ENCODE measurements at places on chromosomes 7 and 10. TPM values are rescaled to one million over a fixed set of nuclear protein-coding genes. Genes with fewer than 3 reads are reported as not detected.

DNA sequence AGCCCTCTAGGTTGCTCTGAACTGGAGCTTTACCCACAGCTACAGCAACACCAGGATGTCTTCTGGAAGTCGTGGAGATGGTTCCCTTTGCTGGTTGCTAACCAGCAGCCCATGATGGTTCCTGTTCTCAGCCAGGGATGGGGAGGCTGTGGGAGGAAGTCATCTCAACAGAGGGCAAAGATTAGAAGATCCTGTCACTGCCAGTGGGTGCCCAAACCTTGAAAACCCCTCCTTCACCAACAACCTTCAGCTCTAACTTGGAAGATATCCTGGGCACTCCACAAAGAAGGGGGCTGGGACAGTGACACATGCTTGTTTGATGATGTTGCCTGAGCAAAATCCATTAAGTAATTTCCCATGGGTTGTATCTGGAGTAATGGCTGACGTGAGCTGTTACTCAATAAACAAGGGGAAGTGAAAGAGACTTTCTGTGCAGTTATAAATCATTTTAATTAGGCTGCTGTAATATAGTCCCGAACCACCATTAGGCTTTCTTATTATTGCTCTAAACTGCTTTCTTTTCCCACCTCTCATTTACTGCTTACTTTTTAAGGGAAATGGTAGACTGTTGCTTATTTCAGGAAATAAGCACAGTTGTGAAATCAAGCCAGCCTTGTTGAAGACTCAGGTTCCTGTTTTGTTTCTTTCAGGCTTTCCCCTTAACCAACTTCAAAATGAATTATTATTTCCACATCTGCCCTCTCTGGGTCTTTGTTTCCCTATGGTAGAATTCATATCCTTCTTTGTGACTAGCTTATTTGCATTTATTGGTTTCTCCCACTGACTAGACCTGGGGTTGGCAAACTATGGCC, 124.8 kb downstream of the PPP1R17 start:
- DNase-seq: no peak

- DNase-seq: no peak
Measured at GRCh38 chr7:139366400-139366799, 6.7 kb downstream of the LUC7L2 start.

DNA sequence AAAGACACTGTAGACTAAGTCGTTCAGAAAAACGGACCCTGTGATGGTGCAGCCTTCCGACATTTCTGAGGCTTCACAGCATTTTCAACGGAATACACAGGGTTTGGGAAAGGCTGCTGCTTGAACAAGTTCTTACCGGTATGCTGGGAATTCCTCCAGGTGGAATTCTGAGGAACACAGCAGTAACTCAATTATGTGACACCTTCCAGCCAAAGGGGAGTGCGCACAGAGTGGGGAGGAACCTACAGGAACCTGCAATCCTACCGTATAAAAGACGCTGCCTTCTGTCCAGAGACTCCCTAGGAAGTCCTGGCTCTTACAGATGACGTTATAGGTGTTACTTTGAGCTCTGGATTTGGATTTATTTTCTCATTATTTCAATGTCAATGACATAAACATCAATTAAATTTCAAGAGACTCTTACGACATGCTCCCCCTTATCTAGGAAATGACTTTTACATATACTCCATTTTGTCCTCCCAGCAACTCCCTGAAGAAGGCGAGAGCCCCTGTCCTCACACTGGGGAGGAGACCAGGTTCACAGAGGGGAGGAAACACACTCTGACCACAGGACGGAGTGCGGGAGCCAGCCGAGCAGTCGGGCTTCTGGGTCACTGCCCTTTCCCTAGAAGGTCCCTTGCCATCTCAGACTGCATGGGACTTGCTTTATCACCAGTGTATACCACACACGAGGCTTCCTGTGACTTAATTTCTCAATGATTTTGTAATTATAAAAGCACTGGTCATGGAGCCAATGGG, 27.9 kb downstream of the VIPR2 start:
- no peak for DNase-seq

GRCh38 chr7:18756378-18757050, 261.0 kb downstream of the HDAC9 start:
- no peak for DNase-seq

GRCh38 chr7:24378871-24379616, 95.1 kb downstream of the NPY start:
- DNase-seq: peak; percentile 7

DNA sequence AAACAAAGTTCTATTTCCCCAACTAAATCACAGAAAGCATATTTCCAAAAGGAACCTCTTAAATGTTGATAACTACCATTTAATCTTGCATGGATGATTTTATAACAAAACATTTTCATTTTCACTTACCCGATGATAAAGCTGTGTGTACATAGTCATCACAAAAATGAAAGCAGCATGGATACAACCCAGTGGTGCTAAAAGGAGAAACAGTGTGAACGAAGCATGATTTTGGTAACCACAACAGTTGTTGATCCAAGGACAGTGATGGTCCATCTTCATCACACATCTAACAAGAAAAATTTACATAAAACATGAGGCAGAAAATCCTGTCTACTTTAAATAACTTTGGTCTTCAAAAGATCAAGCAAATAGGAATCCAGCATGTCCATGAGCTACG, 4.7 kb downstream of the ZDHHC6 start:
- no peak for DNase-seq

DNA sequence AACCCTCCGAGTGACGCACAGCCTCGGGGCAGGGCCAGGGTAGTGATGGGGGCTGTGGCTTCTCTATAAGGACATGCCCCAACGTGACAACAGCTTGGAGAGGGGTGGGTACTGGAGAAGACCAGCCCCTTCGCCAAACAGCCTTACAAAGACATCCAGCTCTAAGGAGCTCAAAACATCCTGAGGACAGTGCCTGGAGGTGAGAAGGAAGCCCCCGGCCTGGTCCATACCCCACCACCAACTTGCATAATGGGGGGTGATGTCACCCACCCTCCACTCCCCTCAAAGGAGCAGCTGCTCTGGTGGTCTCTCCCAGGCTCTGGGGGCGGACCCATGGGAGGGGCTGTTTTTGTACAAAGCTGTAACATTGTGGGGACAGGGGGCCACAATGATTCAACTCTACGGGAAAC, 15.1 kb downstream of the PRSS2 start:
- no peak for DNase-seq

Gene HOXA9
- polyA plus RNA-seq: 0.78 TPM

DNA sequence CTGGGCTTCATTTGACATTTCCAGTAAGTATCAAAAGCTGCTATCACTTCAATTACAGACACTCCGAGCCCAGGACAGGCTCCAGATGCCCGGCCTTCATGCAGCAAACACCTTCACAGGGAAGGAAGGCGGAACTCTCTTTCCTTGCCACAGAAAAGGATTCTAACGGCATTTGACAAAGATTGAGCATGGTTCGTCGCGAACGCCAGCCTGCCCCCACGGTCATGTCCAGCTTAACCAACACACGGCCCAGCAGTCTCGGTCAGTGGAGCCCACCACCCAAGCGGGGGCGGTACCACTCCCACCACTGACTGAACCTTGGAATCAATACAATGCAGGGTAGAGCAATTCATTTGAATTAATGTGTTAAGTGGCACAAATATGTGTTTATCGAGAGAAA, 607.2 kb downstream of the DNAJB6 start:
- DNase-seq: no peak

GRCh38 chr7:63070696-63071095, 928.0 kb upstream of the ZNF722 start:
- DNase-seq: no peak

Gene FAM237B
- polyA plus RNA-seq: not detected

- no peak for DNase-seq
Measured at GRCh38 chr10:86046845-86047460, 319.6 kb downstream of the GRID1 start.

DNA sequence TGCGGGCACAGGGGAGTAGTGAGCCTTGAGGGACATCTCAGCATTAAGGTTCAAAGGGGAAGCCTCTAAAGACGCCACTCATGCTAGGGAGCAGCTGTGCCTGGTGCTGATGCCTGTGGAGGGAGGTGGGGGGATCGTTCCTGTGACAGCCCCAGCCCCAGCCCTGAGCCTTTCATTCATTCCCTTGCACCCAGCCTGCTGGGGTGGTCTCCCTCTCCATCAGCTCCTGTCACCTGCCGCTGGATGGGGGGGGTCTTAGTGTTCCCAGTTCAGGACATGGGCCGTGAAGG, 11.6 kb downstream of the ZNF316 start:
- no peak for DNase-seq

Gene MRPS16
- 67.7 TPM for polyA plus RNA-seq

Gene GRID2IP
- polyA plus RNA-seq: 0.02 TPM

Gene SPDYE9
- polyA plus RNA-seq: 0.06 TPM

- DNase-seq: no peak
Measured at GRCh38 chr10:104209575-104210198, 22.5 kb downstream of the CFAP43 start.

DNA sequence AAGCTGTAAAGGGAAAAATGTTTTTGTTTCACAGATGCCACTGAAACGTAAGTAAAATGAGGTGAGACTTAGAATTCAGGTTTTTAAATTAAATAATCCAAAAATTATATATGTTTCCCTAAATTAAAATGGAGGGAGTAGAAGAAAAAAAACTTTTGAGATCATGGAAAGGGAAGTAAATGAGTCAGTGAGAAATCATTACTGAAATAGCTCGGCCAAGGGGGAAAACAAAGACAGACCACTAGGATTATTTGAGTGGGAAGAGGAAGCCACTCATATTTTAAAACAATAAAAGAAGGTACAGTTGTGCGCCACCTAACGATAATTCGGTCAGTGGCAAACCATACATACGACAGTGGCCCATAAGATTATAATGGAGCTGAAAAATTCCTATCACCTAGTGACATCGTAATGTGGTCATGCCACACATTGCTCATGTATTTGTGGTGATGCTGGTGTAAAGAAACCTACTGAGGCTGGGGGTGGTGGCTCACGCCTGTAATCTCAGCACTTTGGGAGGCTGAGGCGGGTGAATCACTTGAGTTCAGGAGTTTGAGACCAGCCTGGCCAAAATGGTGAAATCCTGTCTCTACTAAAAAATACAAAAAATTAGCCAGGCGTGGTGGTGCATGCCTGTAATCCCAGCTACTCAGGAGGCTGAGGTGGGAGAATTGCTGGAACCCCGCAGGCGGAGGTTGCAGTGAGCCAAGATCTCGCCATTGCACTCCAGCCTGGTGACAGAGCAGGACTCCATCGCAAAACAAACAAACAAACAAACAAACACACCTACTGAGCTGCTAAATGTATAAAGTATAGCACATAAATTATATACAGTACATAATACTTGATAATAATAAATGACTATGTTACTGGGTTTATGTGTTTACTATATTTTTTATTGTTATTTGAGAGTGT, 64.7 kb downstream of the MKX start:
- DNase-seq: no peak

Gene AGMO
- 0.10 TPM for polyA plus RNA-seq

DNA sequence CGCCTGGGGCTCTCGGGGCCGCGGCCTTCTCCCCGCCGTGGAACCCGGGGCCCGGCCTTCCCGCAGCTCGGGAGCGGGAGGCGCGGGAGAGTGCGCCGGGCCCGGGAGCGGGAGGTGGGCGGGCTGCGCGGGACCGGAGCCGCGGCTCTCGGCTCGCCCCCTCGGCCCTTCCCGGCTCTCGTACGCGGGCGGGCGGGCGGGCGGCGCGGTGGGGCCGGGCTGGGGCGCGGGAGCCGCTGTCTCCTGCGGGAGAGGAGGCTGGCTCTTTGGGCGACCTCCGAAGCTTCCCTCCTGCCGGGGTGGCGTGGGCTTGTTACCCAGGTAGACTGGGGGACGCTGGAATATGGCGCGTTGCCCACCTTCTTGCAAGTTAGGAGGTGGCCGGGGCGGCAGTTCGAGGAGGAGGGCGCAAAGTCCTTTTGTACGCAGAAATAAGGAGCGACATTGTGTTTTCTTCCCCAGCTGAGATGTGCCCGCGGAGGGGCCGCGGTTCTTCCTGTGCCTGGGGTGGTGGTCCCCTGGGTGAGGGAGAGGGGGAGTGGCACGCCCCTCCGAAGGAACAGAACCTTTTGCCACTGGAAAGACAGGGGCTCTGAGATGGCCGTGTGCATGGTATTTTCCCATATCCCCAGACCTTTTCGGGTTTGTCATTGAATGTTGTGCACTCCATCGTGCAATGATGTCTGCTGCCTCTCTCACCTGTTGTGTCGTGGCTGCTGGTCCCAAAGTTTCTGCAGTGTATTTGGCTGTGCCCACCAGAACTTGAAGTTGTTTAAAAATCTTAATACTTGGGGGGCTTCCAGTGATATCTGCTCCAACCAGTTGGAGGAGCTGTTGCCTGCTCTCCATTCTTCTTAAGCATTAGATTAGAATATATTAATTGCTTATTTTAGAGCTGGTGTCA, 844 bp downstream of the NRF1 start:
- DNase-seq: no peak

DNA sequence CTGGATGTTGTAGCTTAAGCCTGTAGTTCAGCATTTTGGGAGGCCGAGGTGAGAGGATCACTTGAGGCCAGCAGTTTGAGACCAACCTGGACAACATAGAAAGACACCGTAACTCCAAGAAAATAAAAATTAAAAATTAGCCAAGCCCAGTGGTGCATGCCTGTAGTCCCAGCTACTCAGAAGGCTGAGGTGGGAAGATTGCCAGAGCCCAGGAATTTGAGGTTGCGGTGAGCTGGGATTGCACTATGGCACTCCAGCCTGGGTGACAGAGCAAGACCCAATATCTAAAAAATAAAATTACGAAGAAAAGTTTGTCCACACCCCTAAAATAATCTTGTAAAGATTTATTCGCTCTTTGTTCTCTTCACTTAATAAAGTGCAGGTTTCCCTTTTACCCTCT, 951.0 kb downstream of the TYW1 start:
- DNase-seq: no peak

Gene TMEM229A
- not detected for polyA plus RNA-seq

Gene WBP1L
- 28.1 TPM for polyA plus RNA-seq

DNA sequence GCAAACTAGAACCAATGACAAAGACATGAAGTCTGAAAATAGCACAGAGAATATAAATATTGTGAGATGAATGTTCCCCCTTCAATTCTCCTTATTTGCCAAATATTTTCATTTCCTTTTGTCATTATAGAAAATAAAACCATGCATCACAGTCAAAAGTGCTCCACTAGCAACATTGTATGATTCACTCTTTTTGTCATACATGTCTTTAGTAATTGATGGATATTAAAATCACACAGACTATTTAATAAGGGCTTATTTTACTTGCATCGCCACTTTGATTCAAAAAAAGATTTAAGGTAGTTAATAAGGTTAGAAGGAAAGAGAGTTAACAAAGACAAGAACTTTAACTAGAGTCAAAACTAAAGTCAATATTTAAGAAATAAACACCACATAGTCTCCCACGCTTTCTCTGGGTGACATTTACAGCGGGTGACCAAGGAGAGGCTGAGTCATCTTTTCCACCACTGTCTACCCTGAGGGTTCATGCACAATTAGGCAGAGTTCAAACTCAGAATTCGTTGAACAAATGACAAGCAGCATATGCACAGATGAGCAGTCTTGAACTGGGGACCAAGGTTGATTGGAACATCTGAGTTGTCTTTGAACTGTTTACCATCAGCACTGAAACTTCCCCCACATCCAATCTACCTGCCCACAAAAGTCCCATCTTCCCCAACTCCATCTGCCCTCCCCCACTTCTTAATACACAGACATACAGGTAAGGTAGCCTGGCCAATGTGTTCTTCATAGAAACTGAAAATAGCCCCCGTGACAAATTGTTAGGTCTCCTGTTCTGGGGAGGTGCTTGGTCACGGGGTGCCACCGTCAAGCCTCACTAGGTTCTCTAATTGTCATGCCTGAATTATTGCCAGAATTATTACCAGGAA, 42.5 kb downstream of the C7orf25 start:
- no peak for DNase-seq

Gene TSPAN33
- polyA plus RNA-seq: 0.73 TPM

Gene SLC26A5
- not detected for polyA plus RNA-seq

Gene PCGF5
- 13.8 TPM for polyA plus RNA-seq

- DNase-seq: no peak
Measured at GRCh38 chr10:132402781-132403241, 5.8 kb downstream of the PWWP2B start.

Measured in AG04450 (cell line).